ENCODE measurements at places on chromosomes 6 and 20.
A peak's percentile ranks its signal among the peaks of the same experiment; 100 is the strongest.

DNA sequence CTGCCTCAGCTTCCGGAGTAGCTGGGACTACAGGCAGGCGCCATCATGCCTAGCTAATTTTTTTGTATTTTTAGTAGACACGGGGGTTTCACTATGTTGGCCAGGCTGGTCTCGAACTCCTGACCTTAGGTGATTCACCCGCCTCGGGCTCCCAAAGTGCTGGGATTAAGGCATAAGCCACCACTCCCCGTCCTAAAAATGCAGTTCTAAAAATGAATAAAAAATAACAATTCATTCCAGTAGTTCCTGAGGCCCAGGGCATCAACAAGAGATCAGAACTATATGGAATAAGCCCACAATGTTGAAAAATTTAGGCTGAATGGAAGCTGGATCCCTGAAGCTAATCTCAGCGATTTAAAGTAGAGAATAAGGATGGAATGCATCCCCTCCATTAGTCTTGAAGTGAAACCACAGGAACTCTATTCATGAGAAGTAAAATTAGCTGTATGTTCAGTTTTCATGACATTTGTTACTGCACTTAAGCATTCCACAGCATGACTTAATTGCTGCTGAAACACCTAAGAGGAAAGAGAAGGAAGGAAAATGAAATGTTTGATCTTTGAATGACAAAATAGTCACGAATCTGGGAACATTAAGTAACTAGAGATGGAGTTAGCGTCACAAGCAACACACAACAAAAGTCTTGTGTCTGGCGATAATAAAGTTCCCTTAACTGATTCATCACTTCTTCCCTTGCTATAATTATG is 80.4 kb upstream of the RIPOR2 start:
- DNase-seq, result no peak

DNA sequence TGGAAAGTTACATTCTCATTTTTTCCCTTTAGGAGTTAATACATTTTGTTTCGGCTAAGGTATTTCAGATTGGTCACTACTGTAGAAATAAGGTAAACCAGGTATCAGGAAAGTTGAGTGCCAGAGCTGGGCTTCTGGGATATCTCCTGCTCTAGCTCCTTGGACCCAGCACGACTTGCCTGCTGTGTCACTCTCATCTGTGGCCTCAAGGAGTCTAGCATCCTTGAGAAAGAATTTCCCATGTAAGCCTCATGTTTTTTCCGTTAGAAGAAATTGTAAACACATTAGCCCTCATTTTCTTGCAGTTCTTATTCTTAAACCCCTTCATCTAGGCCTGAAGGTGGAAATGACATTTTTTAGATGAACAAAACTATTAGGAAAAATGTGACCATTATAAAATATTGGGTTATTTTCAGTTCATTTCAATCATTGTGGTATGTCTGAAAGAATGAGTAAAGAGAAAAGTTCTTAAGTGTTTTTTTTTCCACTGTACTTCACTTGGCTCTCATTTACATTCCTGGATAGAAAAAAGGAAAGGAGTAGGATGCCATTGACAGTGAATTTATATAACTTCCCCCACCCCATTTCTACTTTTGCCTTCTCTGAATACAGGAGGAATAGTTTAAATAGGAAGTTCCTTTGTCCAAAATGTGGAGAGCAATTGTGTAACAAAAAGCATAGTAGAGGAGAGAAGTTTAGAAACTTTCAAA is 46.7 kb downstream of the CD2AP start:
- DNase-seq, result no peak

GRCh38 chr6:116568111-116568510 is 3.2 kb upstream of the RWDD1 start:
- no peak for DNase-seq

DNA sequence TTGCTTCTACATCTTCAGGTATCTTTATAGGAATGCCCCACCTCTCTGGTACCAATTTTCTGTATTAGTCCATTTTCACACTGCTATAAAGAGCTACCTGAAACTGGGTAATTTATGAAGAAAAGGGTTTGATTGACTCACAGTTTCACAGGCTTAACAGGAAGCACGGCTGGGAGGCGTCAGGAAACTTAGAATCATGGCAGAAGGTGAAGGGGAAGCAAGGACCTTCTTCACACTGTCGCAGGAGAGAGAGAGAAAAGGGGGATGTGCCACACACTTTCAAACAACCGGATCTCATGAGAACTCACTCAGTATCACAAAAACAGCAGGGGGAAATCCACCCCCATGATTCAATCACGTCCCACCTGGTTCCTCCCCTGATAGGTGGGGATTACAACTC is 24.4 kb upstream of the LY86 start:
- DNase-seq, result no peak

- DNase-seq, result no peak
Observed at GRCh38 chr6:25899580-25900408, 25.8 kb upstream of the SLC17A3 start.

DNA sequence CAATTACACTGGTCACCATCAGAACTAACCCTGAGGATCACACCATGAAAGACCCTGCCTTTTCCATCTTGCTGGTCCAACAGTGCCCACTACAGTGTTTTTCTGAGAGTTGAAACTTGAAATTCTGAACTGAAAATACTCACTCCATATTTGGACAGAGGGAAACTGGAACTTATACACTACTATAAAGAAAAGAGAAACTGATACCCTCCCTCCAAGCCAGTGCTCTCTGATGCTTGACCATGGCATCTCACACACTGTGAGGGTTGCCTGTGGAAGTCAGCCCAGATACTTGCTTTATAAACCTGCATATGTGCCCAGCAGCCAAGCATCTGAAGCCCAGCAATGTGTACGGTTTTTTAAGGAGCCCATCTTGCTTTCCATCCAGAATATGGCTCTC is 108.7 kb downstream of the FOXA2 start:
- no peak for DNase-seq

GRCh38 chr6:74249658-74250057 is 553.7 kb downstream of the CD109 start:
- no peak for DNase-seq

- peak; percentile 27 for DNase-seq
Observed at GRCh38 chr6:43771210-43771857, 1.3 kb downstream of the VEGFA start.

DNA sequence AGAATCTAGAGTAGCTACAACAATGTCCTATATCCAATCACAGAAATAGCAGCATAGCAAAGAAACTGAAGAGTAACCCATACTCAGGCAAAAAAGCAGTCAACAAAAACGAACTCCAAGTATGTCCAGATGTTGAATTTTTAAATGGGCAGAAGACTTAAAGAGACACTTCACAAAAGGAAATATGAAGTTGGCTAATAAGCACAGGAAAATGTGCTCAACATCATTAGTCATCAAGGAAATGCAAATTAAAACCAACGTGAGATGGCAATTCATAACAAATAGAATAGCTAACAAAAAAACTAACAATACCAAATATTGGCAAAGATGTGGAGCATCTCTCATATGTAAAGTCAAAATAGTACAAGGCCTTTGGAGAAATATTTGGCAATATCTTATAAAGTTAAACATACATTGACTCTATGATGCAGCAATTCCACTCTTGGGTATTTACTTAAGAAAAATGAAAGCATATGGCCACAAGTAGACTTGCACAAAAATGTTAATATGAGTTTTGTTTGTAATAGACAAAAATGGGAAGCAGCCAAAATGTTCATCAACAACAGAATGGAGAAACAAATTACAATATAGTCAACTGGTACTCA is 37.7 kb downstream of the FRK start:
- DNase-seq, result no peak

- DNase-seq, result no peak
Observed at GRCh38 chr20:15100506-15101160, 763.2 kb upstream of the FLRT3 start.

GRCh38 chr6:43644940-43645612 is at the start of gene RSPH9:
Gene RSPH9 (plus strand): TSS chr6:43645036. CDS start chr6:43645099, 63 bp downstream.
- no peak for DNase-seq

- DNase-seq, result no peak
Observed at GRCh38 chr6:21193790-21194475, 399.6 kb upstream of the SOX4 start.

DNA sequence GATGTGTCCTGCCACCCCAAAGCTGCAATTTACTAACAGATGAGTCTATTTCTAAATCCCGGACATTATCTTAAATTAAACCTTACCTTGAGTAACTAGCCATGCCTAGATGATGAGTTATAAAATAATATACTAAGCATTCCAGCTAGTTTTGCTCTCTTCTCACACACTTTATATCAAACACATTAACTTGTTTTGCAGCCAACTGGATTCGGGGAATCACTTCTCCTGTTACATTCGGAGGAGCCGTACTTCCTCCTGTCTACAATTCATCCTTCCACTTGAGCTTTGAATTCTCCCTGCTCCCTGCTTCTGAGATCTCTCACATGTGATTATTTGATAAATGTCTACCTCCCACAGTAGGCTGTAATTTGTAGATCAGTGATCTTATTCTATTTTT is 420.1 kb downstream of the GJA1 start:
- DNase-seq, result no peak

GRCh38 chr6:70667256-70667710 is 400 bp upstream of the SMAP1 start:
- DNase-seq, result no peak

DNA sequence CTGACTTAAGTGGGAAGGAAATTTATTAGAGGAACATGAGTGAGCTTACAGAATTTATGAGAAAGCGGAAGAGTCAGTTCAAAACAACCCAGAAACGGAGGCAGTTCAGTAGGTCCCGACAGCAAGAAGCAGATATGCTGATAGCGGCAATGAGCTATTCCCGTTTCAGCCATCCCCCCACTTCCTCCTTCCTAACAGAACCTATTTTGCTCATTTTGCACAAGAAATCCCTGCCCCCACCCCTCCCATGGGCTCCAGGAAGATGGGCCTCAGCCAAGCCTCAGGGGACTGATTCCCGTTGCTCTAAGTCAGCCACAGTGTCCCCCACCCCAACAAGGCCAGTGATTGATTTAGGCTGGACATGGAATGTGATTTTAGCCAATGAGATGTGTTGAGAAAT is 157.5 kb downstream of the CEBPB start:
- DNase-seq, result no peak

DNA sequence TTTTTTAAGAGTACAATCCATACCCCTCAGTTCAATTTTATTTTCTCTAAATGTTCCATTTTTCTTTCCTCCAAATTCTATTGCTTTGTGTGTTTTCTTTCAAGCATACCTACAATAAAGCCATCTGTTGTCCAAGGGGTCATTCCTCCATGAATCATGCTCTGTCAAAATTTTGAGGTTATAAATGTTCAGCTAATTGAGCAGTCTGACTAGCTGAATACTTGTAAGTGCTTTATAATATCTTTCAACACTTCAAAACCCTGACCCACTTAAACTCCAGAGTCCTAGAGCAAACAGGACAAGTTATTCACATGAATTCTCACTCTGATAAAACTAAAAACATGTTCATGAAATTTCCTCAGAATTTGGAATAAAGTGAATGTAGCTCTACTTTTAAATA is 33.4 kb upstream of the EYA4 start:
- DNase-seq, result no peak

GRCh38 chr20:47761482-47762047 is 23.7 kb downstream of the SULF2 start:
- DNase-seq, result no peak

DNA sequence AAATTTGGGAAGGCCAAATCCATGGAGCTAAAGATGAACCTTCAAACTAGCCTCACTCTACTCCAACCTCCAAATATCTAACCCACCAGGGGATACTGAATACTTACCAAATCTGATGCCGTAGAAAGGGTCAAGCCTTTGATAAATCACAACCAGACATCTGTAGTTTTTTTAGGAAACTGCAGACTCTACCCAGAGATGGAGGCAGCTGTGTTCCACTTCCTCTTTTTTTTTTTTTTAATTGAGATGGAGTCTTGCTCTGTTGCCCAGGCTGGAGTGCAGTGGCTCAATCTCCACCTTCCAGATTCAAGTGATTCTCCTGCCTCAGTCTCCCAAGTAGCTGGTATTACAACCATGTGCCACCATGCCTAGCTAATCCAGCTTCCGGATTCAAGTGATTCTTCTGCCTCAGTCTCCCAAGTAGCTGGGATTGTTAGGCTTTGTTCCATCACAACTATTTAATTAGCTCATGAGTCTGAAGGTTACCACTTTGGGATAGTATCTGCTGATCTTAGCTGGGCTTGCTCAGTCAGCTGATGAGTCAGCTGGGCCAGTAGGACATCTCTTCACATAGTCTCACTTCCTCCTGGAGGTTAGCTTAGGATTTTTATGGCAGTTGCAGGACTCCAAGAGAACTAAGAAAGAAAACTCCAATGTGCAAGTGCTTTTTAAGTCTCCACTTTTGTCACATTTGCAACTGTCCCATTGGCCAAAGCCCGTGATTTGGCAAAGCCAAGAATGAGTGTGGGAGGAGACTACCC is 13.3 kb downstream of the FRK start:
- DNase-seq, result no peak

Data from stimulated activated CD8-positive, alpha-beta memory T cell treated with anti-CD3 and anti-CD28 coated beads, Interleukin-15, amount 100 ng/mL, for 24 hours (primary cell).